ENCODE measurements at places on chromosomes 5 and 9.

GRCh38 chr5:168356592-168356991 is 65.1 kb downstream of the WWC1 start:
- DNase-seq: no peak

DNA sequence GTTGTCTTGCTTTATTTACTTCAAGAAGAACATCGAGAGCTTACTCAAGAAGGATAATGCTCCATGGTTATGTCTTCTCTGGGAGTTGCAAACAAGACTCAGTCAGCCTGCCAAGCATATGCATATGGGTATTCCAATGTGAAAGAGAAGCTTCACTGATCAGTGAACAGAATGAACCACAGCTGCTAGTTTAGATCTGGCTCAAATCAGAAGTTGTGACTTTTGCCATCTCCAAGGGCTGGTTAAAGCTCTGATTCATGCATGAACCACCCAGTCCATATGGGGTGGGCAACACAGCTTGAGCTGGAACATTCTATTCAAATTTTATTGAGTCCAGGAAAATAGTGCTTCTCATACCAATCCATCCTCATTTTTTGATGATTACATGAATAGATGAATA is 50.0 kb downstream of the ATPSCKMT start:
- no peak for DNase-seq

DNA sequence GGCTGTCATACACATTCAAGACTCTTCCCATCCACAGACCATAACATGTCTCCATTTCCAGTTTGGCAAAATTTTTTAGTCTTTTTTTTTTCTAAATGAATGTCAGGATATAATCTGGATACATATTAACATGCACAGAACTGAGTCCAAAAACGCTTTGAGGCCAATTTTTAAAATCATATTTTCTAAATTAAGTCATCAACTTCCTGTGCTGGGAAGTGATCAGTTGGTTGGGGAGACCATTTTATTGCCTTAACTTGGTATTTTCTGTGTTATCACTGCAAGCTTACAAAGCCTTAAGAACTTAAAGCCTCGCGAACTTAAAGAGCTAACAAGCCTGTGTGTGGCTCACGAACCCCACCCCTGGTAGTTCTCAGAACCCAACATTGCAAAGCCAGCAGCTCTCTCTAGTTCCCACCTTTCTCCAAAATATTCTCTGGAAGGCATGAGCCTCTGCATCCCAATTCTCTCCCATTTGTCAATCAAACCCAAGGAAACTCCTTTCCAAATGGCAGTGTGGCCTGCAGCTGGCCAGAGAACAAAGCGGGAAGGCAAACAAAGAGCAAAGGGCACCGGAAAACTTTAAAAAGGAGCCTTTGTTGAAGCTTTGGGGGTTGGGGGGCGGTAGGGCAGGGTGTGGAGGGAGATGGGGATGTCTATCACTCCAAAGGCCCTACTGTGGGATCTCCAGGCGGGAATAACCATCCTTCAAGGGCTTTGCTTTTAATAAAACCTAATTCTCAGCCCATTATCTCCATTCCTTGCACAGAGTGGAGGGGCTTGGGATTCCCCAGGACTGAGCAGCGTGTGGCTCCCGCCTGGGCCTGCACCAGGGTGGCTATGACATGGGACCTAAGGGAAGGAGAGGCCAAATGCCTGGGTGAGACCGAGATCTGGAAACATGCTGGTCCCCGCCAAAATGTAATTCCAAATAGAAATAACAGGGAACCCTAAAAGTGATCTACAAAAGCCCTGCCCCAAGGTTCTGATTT is 65.0 kb downstream of the ROR2 start:
- no peak for DNase-seq

- DNase-seq: peak; percentile 89
Measured at GRCh38 chr5:5494489-5495402, 72.3 kb downstream of the ICE1 start.

- DNase-seq: no peak
Measured at GRCh38 chr9:123131258-123131657, 97.8 kb downstream of the GPR21 start.

- no peak for DNase-seq
Measured at GRCh38 chr5:143153332-143154119, 250.0 kb downstream of the NR3C1 start.

GRCh38 chr5:191036-191948 is at the start of gene LRRC14B:
TSS of gene LRRC14B (plus strand) at chr5:191495. CDS start at chr5:191539, 44 bp downstream.
- peak; percentile 97 for DNase-seq

GRCh38 chr9:78030553-78031443 is 813 bp downstream of the GNAQ start:
- DNase-seq: no peak

Measured in NAMALWA (cell line).